ENCODE measurements at places on chromosomes 11 and 22.

DNA sequence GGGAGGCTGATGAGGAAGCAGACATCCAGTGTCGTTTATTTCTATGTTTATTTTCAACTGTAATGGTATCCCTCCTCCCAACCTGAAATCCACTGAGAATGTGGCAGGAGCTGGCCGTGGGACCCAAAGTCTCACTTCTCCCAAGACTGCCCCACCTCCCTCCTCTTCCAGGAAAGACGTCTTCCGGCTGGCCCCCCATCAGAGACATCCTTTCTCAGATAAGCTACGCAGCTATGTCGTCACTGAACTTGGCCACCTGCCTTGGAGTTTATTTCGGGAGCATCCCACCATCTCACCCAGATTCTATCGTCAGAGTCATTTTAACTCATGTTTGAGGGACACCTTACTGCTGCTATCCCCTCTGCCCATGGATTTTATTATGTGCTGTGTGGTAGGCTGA, 13.9 kb downstream of the TMEM184B start:
- no peak for DNase-seq

- DNase-seq = no peak
These were observed 1.4 kb downstream of the NEFH start for GRCh38 chr22:29481265-29482000.

DNA sequence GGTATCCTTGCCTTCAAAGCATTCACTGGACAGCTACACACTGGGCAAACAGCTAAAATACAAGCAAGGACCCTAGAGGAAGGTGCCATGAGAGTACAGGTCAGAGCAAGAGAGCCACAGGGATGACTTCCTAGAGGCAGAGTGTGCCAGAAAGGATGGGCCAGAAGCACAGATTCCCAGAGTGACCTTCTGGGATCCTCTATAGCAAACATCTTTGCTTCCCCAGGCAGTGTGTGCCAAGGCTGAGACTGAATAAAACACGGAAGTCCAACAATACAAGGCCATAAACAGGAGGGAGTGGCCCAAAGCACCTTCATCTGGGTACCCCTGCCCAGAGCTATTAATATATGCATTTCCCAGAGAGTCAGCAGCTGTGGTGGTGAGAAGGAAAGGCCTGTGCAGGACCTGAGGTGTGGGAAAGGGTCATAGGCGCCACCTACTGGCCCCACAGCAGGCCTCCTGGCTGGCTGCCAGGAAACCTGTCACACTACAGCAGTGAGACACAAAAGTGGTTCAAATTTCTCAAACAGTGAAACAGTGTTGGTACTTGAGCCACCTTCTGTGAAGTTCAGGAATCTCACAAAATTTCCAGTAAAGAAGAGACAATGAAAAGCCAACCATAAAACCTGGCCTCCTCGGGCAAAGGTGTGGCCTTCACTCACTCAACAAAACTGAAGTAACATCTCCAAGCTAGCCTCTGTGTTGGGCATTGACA, 20.3 kb downstream of the CLPB start:
- DNase-seq = peak; percentile 56

- DNase-seq = no peak
These were observed 209.1 kb downstream of the KIRREL3 start for GRCh38 chr11:126791446-126791845.

GRCh38 chr11:81359476-81359875, 1374.2 kb downstream of the FAM181B start:
- no peak for DNase-seq

GRCh38 chr11:45413156-45413858, 127.2 kb upstream of the SYT13 start:
- DNase-seq = no peak

GRCh38 chr11:66882561-66883015, 25.7 kb downstream of the LRFN4 start:
- no peak for DNase-seq

DNA sequence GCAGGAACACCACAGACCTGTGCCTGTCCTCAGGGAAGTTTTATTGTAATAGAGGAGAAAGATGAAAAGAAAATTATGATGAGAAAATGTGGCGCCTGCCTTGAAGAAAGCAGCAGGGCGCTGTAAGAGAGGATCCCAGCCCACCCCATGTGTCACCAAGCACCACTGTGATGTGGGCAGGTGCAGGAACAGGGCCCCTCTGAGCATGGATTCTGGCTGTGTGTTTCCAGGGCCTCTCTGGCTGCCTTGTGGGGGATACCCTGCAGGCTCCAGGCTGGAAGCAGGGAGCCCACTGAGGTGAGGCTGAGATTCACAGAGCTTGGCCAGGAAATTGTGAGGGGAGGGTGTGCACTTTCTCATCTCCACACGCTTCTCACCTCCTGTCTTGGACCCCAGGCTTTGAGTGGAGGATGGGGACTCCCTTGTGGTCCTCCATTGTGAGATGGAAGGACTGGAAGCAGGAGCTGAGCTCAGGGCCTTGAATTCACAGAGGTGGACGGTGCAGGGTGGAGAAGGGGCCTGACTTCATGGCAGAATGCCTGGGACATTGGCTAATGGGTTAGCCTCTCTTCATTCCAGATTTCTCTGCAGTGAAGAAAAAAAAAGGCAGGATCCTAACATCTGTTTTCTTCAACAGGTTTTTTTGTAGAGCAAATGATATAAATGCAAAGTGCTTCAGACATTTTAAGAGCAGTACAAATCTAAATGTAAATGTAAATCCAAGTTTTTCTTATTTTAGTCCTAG, 246.6 kb upstream of the B3GAT1 start:
- no peak for DNase-seq

DNA sequence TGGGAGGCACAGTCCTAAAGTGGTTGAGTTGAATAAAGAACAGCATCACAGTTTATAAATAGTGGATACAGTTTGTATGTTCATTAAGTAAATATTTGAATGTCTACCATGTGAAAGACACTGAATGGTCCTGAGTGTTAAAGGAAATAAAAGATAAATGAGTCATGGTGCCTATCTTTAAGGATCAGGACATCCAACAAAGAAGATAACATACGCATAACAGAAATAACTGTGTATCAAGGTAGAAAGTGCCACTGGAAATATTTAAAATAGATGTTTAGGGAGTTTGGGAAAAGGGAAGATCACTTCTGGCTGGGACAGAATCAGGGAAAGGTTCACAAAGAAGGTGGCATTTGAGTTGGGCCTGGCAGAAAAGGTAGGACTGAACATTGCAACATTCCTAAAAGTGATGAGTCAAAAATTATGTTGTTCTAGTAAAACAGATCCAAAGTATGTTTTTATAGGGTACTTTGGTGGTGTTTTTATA, 41.5 kb downstream of the CSTPP1 start:
- no peak for DNase-seq

DNA sequence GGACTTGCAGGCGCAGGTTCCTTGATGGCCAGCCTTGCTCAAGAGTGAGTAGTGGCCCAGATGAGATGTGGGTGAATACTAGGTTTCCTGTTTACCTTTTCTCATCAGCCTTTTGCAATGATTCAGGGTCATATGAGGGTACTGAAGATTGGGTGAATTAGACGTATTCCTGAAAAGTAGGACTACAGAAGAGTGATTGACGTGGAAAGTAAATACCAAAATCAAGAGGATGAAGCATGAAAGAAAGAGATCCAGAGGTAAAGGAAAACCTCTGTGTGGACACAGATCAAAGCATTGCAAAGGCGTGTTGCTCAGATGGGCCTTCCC, 59.9 kb downstream of the CYB5R2 start:
- no peak for DNase-seq

DNA sequence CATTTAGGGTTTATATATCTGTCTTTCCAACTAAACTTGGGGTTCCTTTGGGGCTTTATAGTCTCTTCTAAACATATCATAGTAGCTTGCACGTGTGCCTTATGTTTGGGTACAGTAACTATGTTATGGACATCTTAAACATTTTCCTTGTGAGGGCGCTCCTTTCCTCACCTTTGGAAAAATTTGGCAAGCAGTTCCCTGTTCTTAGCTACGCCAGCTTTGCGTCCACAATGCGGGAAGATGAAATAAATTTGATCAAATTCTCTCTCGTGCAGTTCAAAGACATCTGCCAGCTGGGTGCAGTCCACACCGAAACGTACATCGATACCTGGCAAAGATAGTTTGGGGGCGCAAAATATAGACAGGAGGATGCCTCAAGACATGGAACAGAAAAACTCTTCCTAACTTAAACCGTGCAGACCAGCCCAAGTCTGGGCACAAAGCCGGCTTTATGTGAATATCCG, 548 bp downstream of the FDXACB1 start:
- DNase-seq = no peak

- DNase-seq = no peak
These were observed 2.6 kb downstream of the OR51G2 start for GRCh38 chr11:4916581-4916980.

DNA sequence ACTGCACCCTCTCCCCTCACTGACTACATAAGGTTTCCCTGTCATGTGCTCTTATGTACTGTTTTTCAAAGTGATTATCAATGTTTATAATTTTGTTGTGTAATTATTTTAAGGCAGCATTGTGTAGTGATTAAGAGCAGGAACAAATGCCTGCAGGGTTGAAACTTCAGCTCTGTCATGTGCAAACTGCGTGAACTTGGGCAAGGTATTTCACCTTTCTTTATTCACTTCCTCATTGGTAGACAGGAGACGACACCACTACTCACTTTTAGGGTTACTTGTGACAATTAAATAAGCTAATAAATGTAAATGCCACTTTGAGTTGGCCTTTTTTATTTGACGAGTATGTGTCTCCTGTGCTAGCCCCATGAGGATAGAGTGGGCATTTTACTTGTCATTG, 86.5 kb upstream of the E2F8 start:
- no peak for DNase-seq

DNA sequence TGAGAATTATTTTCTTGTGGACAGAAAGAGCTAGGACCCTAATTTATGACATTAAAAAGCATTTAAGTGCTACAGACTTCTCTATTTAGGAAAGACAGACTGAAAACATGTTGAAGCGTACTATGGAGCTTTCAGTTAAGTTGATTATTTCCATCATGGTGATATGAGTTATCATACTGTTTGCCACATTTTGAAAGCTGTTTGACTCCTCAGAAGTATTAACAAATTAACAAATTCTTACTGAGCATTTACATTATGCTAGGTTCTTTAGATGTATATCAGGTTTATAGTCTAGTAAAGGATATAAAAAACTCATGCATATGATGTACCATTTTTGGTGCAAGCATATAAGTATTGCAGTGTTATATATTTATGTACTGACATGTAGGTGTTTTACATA, 50.1 kb downstream of the ARHGEF12 start:
- DNase-seq = no peak

DNA sequence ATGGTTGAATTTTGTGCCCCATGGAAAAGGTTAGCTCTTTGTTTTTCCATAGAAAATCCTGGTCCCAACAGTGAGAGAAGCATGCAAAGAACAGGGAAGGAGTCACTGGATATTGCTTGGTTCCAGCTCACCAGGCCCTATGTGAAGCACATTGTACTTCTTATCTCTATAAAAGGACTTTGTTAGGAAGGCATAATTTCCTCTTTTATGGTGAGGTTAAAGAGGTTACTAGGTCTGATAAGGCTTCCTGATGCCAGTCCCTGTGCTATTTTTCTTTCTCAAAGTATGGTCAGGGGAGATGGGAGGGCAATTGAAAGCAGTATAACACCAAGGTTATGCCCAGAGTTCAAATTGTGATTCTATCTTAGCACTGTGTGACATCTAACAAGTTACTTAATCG, 162.6 kb downstream of the KIF18A start:
- DNase-seq = no peak

- no peak for DNase-seq
These were observed at the start of gene SLC5A4 for GRCh38 chr22:32255217-32255616. Gene SLC5A4, minus strand, starts transcription at chr22:32255347. Its CDS starts 18 bp downstream, at chr22:32255329.

- no peak for DNase-seq
These were observed 208.2 kb upstream of the ZC3H12C start for GRCh38 chr11:109885006-109885405.

- no peak for DNase-seq
These were observed 93.1 kb downstream of the NAT10 start for GRCh38 chr11:34198523-34198922.

GRCh38 chr11:123255909-123256308, 60.9 kb upstream of the CLMP start:
- no peak for DNase-seq

- DNase-seq = no peak
These were observed 104.6 kb upstream of the ANO3 start for GRCh38 chr11:26227301-26227746.

GRCh38 chr11:73361953-73362776, 14.0 kb upstream of the RELT start:
- no peak for DNase-seq

- DNase-seq = no peak
These were observed 161.1 kb downstream of the NAV2 start for GRCh38 chr11:19873730-19874129.

GRCh38 chr22:44407987-44408828, 89.8 kb downstream of the RTL6 start:
- no peak for DNase-seq

DNA sequence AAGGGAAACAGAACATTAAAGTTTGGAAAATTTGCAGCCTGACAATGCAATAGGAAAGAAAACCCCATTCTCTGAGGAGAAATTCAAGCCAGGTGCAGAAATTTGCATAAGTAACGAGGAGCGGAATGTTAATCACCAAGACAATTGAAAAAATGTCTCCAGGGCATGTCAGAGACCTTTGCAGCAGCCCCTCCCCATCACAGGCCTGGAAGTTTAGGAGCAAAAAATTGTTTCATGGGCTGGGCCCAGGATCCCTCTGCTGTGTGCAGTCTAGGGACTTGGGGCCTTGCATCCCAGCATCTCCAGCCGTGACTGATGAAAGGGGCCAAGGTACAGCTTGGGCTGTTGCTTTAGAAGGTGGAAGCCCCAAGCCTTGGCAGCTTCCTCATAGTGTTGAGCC, 780.2 kb downstream of the LRRC4C start:
- no peak for DNase-seq

DNA sequence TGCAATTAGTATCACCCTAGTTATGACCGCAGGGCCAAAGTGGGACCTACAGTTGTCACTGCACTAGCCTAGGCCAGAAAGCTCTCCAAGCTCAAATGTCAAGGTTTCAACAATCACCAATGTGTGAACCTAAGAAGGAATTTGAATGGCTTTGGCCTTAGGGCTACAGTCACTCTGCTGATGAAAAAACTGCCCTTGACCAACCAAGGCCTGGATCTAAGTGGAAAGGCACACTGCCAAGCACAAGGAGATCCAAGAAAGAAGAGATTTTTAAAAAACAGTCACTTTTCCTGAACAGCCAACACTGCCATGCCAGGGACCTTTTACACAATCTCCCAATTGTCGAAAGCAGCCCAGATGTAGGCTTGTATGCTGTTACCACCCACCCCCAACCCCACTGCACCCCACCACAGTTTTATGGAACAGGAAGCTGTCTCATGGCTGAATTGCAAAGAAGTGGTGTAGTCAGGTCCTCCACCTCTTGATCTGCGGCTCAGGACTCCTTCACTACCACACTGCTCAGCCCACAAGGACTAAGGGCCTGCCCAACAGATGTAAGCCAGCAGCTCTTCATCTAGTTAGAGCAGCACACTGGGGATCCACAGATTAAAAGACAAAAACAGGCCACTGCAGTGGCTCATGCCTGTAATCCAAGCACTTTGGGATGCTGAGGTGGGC, 32.9 kb downstream of the SMCO4 start:
- DNase-seq = no peak

GRCh38 chr11:76604081-76604625, 66.4 kb downstream of the LRRC32 start:
- no peak for DNase-seq
